ENCODE measurements at places on chromosomes 6 and 20.

DNA sequence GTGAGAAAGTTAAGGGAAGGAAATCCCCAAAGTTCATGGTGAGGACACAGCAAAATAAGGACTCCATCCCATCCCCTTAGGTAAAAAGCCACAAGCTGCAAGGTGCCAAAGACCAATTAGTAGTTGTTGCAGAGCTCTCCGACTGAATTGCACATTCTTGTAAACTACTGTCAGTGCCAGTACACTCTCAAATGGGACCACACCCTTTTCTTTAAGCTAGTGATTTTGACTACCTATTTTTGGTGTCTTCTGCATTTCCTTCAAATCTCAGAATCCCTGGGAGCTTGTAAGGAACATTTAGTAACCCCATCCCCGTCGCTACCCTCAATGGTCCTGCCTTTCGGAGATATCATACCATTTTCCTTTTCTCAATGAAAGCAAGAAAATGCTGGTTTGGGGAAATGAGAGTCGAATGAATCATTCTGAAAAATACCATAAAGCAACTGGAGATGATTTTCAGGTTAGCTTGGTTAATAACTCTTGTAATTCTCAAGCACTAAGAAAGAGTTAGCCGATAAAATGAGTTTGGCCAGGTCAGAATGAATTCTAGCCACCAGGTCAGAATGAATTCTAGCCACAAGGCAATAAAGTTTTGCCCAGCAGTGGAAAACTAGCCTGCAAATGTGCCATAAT, 5.2 kb upstream of the HMGN3 start:
- no peak for DNase-seq

DNA sequence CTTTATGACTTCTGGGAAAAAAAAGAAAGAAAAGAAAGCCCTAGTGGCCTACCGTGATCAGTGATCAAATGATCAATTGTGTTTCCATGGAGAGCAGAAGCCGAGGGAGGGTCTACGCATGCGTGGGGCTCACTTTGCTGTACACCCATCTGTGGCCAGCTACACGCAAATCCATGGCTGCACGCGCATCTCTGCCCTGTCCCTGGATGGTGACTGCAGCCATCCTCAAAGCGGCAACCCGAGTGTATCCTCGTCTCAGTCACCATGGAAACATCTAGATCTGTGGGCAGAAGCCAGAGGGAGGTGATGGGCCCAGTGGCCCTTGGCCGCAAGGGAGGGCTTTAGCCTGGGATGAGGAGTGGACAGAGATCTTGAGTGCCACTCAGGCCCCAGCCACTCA, 785 bp upstream of the ULBP3 start:
- DNase-seq, result no peak

- no peak for DNase-seq
Measured at GRCh38 chr6:158057213-158057987, 75.7 kb downstream of the SYNJ2 start.

DNA sequence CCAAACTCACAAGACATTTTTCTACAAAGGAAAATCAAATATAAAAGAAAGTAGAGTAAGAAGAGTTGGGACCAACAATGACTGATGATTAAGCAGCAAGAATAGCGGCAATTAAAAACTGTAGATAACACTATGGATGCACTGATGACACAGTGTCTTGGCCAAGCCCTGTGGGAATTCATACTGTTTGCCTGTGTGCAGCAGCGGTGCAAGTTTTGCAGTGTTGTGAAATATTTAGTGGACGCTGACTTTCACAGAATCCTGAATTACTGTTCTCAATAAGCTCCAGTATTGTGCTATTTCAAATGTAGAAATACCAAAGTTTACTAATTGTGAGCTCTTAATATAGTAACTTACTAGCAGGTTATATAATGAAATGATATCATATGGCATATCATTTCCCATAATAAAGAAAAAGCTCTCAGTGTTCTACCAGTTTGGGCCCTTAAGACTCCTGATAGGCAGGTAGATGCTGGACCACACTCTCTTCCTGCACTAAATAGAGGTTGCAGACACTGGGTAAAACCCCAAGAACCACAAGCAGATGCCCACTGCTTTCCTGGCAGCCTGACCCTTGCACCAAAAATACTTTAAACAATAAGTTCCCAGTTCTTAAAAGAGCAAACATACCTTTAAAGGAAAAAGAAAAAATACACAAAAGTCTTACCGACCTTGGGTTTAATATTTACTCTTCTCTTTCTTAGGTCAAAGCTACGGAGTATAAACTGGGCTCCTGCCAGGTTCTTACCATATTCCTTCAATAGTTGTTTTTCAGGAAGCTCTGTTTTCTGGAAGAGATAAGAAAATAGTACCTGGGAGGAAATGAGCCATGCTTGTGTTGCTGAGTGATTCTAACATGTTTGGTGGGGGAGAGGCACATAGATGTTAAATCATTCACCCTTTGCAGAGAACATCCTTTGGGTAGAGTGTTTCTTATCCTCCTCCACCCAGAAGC, 41.6 kb downstream of the ANKEF1 start:
- DNase-seq, result no peak

DNA sequence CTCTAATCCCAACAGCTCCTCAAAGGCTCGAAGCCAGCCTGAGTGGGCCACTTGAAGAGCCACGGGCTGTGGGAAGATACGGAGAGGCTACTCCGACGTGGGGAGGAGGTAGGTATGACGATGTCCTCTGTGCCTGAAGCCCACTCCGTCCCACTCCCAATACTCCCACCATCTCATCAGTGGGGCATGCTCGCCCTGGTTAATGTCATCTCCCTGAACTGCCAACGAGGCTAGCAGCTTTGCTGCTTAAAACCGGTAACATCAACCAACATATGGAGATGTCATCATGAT, 11.1 kb downstream of the NRN1 start:
- no peak for DNase-seq

GRCh38 chr6:157304899-157305663, 18.2 kb downstream of the TMEM242 start:
- no peak for DNase-seq

DNA sequence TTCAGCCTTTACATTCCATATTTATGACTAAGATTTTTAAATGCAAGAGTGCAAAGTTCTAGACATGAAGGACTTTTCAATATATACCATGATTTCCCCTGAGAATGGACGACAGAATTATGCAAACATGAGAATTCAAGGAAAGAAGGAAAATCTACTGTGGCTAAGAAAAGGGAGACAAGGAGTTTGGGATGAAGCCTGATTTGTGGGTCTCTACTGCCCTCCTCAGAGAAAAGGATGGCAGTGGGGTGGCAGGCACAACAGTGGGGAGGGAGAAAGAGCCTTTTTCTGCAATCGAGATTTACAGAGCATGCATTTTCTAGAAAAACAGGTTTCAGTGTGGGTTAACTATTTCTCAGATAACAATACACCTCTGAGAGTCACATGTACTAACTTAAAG, 466.9 kb upstream of the NRSN1 start:
- DNase-seq, result no peak

- DNase-seq, result no peak
Measured at GRCh38 chr6:8940356-8940755, 505.0 kb upstream of the SLC35B3 start.

- no peak for DNase-seq
Measured at GRCh38 chr6:117986396-117986795, 79.3 kb downstream of the SLC35F1 start.

- DNase-seq, result no peak
Measured at GRCh38 chr6:25404693-25405169, 125.6 kb downstream of the CARMIL1 start.

GRCh38 chr6:77466055-77466450, 2.8 kb upstream of the HTR1B start:
- DNase-seq, result no peak

GRCh38 chr6:143695969-143696663, 18.4 kb downstream of the PHACTR2 start:
- DNase-seq, result no peak

DNA sequence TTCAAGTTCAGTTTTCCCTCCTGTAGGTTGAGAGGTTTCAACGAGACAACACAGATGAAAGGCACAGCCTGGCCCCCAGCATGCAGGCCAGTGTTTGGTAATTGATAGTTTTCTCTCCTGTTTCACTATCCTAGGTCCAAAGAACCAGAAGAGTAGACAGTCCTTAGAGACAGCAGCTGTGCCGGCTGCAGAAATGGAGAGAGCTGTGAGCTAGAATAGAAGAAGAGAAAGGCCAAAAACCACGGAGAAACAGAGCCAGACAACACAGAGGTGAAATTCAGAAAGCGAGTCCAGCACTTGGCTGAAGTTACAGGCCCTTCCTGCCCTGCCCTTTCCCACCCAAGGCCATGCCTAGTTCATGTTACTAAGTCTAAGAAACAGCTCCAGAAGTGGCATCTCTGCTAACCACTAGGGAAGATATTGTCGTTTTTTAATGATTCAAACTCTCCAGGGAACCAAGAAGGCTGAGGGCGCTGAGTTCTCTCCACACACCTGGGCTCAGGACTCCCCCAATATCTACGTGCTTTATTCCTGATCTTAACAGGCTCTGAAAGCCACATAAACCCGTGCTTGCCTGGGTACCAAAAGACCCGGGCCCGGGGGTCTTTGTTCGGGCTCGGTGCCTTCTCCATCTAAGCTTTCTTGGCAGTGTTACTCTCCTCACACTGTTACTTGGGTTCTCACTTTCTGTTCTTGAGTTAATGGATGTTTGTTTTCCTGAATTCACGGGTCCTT, 16.5 kb upstream of the RBPJL start:
- DNase-seq, result no peak

DNA sequence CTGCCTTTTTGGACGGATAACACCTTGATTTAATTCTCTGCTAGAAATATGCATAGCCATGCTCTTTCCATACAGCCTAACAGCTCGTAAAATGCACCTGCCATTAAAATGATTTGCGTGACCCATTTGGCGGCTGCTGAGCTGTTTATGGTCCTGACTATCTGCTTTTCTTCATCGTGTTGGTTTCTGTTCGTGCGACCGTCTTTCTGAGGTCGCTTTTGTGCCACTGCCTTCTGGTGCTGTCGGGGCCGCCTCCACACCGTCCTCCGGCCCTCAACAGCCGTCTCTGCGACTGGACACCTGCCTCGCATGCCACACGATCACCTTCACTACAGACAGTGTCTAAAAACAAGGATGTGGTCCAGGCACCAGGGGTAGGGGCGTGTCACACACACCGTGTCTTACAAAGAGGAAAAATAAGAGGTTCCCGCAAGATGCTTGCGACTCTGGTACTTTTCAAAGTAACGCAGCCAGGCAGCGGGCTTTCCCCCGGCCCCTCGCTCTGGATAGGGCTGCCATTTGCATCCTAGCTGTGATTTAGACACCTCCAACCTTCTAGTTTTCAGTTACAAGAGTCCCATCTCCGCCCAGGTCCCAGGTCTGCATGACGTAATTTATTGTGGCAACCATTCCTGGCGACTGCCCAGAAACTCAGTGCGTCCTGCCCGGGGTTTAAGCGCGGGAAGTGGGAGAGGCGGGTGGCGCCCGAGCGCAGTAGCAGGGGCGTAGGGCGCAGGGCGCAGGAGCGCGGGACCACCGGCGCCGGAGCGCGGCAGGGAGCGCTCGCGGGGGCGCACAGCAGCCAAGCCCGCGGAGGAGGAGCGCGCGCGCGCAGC, at the start of gene STMND1:
Gene STMND1 (plus strand): TSS at position 629 of the 836 bp plus-strand sequence. CDS start 208 bp downstream, outside the sequence.
- no peak for DNase-seq

DNA sequence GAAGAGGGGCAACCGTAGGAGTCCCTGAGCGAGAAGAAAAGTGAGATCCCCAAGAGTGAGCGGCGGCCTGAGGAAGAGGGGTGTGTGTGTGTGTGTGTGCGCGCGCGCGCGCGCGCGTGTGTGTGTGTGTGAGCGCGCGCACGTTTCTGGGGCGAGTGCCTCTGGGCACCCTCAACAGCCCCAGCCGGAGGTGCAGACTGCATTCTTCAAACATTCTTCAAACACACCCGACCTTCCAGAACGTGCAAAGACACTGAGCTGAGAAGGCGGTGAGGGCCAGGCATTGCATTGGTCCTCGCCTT, 76.2 kb upstream of the FOXP4 start:
- DNase-seq, result no peak

GRCh38 chr20:1616858-1617434, 2.9 kb downstream of the SIRPB1 start:
- DNase-seq, result no peak

GRCh38 chr6:140345935-140346334, 971.5 kb upstream of the CITED2 start:
- no peak for DNase-seq

DNA sequence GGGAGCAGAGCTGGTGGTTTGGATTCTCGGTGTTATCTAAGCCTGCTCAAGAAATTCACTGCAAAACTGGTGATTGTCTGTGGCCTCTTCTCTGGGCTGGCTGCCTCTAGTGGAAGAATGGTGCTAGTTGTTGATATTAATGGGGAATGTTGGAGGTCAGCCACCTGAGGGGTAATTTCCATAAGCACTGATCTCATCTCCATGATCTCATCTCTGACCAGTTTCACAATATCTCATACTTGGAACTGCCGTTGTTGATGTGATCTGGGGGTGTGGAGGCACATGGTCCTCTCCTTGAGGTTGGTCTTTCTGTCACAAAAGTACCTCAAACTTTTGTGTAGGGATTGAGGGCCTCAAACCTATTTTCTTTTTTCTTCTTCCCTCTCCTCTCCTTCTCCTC, 102.6 kb downstream of the CD109 start:
- DNase-seq, result no peak

- no peak for DNase-seq
Measured at GRCh38 chr6:20853828-20854227, 319.6 kb downstream of the CDKAL1 start.

DNA sequence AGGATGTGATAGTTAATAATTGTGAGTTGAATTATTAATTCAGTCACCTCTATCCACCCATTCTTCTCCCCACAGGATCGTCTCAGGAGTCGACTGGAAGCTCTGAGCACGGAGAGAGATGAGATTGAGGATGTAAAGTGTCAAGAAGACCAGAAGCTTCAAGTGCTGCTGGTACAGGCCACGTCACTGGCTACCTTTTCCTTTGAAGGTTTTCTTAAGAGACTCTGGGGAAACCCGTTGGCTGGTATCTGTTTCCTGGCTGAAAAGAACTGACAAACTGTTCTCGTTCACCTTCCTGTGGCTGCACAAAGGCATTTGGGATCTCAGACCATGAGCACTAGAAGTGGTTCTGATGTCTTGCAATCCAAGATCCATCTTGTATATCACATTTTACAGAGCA, 3.8 kb downstream of the TRIM15 start:
- no peak for DNase-seq

GRCh38 chr6:85576476-85576875, 17.2 kb downstream of the SNX14 start:
- no peak for DNase-seq

DNA sequence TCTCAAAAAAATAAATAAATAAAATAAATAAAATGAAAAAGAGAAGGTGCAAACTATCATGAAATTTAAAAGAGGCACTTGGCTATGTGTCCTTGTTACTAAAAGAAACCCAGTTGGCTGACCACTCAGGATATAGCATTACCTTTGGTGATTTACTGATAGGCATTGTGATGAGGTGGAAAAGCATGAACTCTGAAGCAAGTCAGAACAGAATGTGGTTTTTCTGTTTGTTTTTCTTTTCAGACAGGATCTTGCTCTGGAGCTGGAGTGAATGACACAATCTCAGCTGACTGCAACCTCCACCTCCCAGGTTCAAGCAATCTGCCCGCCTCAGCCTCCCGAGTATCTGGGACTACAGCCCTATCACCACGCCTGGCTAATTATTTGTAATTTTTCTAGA, 31.9 kb downstream of the ZNF184 start:
- no peak for DNase-seq

- peak; percentile 39 for DNase-seq
Measured at GRCh38 chr6:3732345-3733141, 19.0 kb downstream of the PXDC1 start.
